Stimulated activated CD4-positive, alpha-beta T cell treated with anti-CD3 and anti-CD28 coated beads, Interleukin-1b, Interleukin-23, amount 100 ng/mL, for 1 hour (primary cell): ENCODE measurements at places on chromosomes 11 and 22.

DNA sequence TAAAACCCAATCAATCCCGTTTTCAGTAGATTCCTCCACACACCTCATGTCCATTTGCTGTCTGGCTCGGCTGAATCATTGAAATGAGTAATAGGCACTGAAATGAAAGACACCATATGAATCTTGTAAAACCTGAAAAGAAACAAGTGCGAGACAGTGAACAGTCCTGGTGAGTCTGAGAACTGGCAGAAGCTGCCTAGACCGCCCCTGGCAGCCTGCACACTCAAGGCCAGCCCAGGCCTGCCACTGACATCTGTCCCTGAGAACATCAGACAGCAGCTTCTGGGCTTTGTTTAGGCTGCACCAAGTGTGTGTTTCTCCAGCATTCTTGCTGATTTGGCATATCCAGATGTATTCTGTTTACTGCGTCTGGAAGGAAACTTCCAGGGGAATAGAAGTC, 44.8 kb downstream of the ENDOD1 start:
- DNase-seq: no peak

DNA sequence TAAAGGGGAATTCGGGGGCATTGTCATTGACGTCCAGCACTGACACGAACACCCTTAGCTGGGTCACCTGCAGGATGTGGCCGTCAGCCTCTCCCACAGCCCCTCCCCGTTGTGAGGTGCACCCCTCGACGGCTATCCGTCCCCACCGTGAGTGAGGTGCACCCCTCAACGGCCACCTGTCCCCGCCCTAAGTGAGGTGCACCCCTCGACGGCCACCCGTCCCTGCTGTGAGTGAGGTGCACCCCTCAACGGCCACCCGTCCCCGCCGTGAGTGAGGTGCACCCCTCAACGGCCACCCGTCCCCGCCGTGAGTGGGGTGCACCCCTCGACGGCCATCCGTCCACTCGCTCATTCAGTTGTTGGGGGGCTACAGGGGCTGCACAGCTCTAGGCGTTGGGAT, 2.9 kb downstream of the CDHR5 start:
- no peak for DNase-seq

DNA sequence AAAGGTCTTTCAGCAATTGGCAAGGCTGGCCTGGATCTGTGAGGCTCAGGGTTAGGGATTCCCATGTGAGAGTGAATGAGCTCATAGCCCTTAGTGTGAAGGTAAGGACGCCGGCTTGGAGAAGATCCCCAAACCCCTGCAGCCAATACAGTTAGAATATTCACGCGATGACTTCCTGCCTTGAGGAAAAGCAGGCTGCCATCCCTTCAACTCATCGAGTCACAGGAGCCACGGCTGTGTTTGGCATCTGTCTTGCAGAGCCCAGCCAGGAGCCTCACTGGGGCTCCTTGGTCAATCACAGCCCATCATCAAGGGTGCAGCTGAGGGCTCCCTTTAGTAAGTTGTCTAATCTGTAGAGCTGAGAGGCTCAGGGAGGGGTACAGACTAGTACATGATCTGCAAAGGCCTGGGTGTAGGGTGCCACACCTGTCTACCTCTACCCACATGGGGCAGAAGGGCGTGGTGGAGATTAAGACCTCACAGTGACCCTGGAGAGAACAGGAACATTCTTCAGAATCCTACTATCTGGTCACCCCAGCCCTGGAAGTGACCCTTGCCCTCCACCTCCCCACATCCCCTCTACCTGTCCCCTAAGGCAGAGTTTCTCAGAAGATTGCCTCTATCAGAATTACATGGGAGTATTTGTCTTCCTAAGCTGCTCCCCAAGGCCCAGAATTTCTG, 18.5 kb downstream of the IL10RA start:
- no peak for DNase-seq

- DNase-seq: no peak
Observed at GRCh38 chr11:39741066-39741465, 1718.4 kb downstream of the LRRC4C start.

DNA sequence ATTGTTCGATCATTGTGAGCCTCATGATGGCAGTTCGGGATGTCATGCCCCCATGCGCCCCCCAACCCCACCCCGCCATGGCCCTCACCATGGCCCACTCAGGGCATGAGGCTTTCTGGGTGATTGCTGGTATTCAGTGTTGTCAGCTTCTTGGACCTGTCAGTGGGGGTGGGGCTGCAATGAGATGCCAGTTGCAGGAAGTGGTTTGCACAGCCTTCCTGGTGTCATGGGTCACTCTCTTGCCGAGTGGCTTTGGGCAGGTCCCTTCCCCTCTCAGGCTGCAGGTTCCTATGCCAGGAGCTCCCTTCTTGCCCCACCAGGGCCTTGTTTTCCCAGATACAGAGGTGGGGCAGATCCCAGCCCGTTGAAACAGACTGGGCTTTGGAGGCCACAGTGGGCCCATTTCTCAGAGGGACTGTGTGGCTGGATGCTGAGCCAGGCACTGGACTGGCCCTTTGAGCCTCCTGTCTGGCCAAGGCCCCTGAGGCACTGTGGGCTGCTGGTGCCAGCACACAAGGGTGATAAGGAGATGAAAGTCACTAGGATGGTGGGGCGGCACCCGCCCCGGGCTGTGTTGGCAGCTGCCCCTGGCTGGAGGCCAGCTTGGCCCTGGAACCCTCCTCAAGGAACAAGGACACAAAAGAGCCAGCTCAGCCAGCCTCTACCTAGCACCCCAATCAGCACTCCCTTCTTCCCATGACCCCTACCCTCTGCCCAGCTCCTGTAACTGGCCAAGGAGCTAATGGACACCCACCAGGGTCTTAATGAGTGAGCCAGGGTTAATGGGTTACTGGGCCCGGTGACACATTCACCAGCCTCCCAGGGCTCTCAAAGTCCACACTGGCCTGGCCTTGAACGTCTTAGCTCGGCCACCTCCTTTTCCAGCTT, 1.5 kb upstream of the GGT1 start:
- no peak for DNase-seq

- no peak for DNase-seq
Observed at GRCh38 chr11:10325277-10326011, 20.6 kb downstream of the ADM start.

DNA sequence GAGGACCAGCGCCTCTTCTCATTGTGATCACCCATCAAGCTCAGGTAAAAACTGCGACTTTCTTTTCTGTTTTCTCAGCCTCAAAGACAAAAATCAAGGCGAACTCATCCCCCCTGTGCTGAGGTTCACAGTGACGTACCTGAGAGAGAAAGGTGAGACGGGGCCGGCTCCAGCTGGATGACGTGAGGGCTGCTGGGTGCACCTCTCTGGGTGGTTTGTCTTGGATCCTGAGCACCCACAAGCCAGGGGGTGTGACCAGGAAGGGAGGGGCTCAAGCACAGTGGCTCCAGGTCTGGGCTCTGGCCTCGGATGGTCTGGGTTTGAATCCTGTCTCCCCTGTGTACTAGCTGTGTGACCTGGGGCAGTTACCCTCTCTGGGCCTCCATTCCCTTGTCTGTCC, 92.8 kb downstream of the ARHGAP8 start:
- DNase-seq: no peak

GRCh38 chr11:119685111-119685746, 43.8 kb downstream of the NECTIN1 start:
- no peak for DNase-seq
